ENCODE measurements at places on chromosomes 7 and 10.

GRCh38 chr7:120964088-120964487, 13.5 kb downstream of the ING3 start:
- no peak for DNase-seq

GRCh38 chr7:43878867-43879266, 9.6 kb upstream of the MRPS24 start:
- no peak for DNase-seq

DNA sequence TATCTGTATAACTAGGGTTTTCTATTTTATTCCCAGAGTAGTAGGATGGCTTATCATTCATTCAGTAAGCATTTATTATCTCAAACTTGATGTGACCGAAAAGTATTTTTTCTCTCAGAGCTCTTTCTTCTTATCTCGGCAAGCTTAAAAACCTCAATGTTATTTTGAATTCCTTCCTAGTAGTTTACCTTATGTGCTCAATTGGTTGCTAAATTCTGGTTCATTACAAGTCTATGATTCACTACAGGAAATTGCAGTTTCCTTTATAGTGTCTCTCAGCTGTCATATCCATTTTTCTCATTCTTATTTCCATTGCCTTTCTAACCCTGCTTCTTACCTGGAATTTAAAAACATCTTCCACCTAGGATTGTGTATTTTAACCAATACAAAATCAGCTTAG, 12.6 kb upstream of the ICA1 start:
- no peak for DNase-seq

- DNase-seq, result no peak
These were observed 17.1 kb downstream of the WIPI2 start for GRCh38 chr7:5207131-5207530.

- no peak for DNase-seq
These were observed 31.0 kb downstream of the SRRM3 start for GRCh38 chr7:76232698-76233097.

DNA sequence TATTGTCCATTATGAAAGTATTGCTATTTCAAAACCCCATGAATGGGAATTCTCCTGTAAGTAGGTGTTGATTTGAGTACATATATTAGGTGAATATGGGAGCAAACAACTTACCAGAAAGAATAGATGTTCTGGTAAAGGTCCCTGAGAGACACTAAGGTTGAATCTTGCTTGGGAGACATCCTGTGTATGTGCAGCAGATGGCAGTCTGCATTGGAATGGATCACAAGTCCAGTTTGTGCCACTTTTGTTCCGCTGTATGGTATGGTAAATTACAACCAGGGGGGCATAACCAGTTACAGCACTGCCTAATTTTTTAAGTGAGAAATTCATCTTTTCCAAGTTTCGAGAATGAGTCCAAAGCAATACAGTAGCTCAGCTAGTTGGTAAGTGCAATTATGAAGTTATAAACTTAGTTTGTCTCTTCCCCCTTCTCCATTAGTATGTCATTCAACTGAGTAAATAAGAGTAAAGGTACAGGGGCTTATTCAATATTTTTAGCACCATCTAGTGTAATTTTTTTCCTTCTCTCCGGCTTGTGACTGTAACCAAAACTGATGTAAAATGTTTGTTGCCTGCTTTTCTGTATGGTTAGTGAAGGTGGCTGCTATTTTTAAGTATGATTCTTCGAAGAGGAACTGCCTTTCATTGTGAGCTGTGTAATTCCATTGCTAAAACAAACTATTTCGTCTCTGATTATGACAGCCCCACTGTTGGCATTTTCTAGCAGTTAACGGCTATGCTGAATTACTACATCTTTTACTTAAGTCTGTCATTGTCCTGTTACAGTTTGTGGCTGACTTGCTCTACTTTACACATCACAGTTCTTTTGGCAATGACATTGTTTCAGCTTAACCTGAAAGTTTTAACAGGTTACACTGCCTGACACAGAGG, 2.8 kb downstream of the MCU start:
- no peak for DNase-seq

DNA sequence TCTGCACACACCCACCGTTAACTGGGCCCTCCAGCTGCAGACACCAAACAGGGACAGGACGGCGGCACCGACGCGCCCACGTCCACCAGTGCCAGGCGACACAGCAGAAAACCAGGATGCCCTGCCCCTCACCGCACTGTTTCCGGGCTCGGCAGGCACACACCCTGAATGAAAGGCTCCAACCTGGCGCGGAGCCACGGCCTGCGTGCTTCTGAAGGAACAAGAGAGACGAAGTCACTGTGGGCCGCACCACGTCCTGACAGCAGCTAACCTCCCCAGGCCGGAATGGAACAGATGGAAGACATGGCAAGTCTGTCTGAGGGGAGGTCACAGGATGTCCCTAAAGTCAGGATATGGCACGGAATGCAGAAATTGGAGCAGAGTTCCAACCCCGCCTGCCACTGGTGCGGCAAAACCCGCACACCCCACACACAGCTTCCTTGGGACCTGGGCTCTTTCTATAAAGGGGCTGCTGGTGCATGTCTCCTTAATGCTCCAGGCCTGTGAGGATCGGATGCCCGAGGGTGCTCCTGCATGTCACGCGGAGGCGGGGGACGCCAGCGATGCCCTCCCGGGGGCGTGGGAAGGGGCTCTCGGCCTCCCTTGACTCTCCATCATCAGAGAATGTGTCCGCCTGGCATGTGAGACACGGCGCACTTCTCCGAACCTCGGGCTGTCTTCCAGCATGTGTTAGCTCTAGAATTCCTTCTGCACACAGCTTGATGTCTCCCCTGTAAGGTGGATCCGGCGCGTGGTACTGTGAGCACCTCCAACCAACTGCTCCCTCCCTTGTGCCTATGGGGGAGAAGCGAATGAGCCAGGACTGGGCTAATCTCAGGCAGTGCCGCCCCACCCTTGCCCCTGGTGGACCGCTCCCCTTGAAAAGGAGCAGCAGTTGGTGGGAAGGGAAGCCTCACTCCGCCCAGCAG, 3.9 kb upstream of the GPER1 start:
- DNase-seq, result no peak

GRCh38 chr7:80885757-80886156, 33.1 kb downstream of the SEMA3C start:
- no peak for DNase-seq

GRCh38 chr10:126425032-126425431, 36.8 kb upstream of the ADAM12 start:
- DNase-seq, result no peak

- DNase-seq, result no peak
These were observed 11.5 kb upstream of the KLRG2 start for GRCh38 chr7:139494835-139495579.

DNA sequence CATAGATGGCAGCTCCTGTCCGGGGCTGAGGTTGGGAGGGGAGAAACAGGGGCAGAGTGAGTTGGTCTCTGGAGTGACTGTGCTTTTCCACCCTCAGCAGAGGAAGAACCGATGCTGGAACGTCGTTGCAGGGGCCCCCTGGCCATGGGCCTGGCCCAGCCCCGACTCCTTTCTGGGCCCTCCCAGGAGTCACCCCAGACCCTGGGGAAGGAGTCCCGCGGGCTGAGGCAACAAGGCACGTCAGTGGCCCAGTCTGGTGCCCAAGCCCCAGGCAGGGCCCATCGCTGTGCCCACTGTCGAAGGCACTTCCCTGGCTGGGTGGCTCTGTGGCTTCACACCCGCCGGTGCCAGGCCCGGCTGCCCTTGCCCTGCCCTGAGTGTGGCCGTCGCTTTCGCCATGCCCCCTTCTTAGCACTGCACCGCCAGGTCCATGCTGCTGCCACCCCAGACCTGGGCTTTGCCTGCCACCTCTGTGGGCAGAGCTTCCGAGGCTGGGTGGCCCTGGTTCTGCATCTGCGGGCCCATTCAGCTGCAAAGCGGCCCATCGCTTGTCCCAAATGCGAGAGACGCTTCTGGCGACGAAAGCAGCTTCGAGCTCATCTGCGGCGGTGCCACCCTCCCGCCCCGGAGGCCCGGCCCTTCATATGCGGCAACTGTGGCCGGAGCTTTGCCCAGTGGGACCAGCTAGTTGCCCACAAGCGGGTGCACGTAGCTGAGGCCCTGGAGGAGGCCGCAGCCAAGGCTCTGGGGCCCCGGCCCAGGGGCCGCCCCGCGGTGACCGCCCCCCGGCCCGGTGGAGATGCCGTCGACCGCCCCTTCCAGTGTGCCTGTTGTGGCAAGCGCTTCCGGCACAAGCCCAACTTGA, 2.7 kb downstream of the REPIN1 start:
- no peak for DNase-seq

- DNase-seq, result no peak
These were observed 43.0 kb downstream of the SCRN1 start for GRCh38 chr7:29946428-29947186.

GRCh38 chr10:99929360-99929759, 80.4 kb downstream of the DNMBP start:
- no peak for DNase-seq

GRCh38 chr7:96596120-96596826, 113.4 kb downstream of the SEM1 start:
- DNase-seq, result peak; percentile 100

- no peak for DNase-seq
These were observed 483.9 kb downstream of the HTR7 start for GRCh38 chr10:90373911-90374310.

GRCh38 chr7:107035446-107035845, 9.1 kb upstream of the PRKAR2B start:
- DNase-seq, result no peak

Data from NCI-H748 treated with DMSO at 0.1 percent for 48 hours (cell line).